ENCODE measurements at places on chromosomes 7 and 10.
A peak's percentile ranks its signal among the peaks of the same experiment; 100 is the strongest.

DNA sequence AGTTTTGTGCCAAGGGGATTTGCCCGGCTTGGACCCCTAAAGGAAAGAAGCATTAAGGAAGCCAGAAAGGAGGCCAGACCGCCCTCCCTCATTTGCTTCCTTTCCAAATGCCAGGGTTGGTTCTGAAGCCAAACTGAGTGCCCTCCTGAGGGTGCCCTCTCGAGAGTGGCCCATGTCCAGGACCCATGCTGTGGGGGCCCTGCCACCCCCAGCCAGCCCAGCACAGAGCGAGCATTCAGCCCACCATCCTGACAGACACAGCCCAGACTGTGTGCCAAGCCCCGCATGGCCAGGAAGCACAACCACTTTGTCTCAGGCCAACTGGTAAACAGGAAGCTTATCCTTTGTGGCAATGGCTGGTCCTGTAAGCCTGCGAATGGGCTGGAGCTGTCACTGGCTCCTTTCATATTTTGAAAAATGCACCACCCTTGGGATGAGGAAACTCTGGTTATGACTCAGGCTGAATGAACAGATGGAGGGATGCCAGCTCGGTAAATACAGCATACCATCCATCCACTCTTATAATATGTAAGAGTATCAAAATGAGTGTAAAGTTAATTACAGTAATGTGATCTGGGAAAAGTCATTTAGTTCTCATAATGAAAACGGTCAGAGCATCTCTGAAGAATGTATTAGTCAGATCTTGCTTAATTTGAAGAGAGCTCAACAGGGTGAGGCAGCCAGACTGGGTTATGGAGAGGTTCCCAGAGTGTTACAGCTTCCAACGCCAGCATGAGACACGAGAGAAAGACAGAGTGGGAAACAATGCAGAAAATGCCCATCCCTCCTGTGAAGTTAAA lies 65.0 kb downstream of the STK17A start:
- DNase-seq = peak; percentile 97

GRCh38 chr7:80968606-80969005 lies 49.8 kb upstream of the SEMA3C start:
- DNase-seq = no peak

GRCh38 chr10:112308125-112308502 lies 24.9 kb downstream of the TECTB start:
- DNase-seq = no peak

DNA sequence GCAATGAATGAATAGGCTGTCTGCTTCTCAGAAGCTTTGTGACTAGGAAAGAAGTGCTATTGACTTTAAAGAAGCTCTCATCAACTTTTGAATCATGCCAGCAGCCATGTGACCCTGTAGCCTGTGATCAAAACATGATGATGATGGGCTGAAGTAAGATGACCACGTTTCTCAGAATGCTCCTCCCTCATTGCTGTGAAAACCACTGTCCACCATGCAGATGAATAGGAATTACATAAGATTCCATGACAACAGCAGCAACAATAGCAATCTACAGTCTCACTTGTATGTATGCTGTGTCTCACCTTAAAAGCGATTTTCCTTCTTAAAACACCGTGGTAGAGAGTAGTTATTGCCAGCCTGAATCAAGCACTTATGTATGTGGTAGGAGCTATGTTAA lies 228.4 kb downstream of the TRIL start:
- peak; percentile 35 for DNase-seq

DNA sequence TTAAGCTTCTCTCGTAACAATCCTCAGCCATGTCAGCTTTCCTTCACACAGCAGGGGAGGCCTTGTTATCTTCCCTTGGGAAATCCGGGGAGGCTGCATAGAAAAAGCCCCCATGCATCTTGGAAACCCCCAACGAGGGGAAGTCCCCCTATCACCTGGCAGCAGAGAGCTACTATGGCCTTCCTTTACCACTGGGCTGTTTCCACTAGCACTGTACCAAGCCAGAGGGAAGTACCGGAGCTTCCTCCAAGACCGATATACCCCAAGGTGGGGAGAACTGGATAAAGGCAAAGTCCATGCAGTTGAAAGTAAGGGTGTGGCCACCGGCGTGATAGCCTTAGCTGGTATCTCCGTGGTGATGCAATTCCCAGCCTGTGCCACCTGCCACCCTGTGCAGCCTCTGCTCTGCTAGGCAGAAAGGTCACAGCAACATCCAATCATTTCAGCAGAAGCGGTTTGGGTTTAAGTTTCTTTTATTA lies 4.4 kb upstream of the CLIP2 start:
- DNase-seq = no peak
